T-cell (primary cell): ENCODE measurements at places on chromosomes 1 and 21.

DNA sequence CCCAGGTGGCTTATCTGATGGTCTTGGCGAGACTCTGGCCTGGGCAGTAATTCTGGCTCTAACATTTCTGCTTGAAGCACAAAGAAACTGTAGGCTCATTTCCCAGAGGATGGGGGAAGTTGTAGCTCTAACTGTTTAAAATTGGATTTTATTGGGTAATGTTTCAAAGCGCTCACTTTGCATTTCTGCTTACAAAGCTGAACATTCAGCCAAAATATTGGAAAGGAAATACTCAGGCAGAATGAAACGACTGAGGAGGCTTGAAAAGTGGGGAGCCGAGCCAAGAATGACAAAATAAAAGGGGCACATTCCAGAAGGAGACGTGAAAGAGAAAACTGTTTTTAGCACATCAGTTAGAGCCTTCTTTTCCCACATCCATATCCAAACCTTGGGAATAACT lies 202.6 kb downstream of the GRIK1 start:
- H3K4me3 ChIP-seq, result no peak overlapping the region
- no peaks in the 10 kb centered on the region for H3K4me1 ChIP-seq
- no peaks in the 10 kb centered on the region for H3K27me3 ChIP-seq

GRCh38 chr1:95584315-95584714 lies 350.3 kb downstream of the RWDD3 start:
- no peaks in the 10 kb centered on the region for H3K27me3 ChIP-seq
- H3K36me3 ChIP-seq, result no peaks in the 10 kb centered on the region
- no peaks in the 10 kb centered on the region for H3K4me1 ChIP-seq
- H3K27ac ChIP-seq, result no peak overlapping the region
- no peak for DNase-seq

GRCh38 chr1:210855440-210855839 lies 278.5 kb downstream of the KCNH1 start:
- no peak overlapping the region for H3K4me3 ChIP-seq
- H3K27me3 ChIP-seq, result no peaks in the 10 kb centered on the region
- DNase-seq, result no peak
- H3K36me3 ChIP-seq, result no peaks in the 10 kb centered on the region

DNA sequence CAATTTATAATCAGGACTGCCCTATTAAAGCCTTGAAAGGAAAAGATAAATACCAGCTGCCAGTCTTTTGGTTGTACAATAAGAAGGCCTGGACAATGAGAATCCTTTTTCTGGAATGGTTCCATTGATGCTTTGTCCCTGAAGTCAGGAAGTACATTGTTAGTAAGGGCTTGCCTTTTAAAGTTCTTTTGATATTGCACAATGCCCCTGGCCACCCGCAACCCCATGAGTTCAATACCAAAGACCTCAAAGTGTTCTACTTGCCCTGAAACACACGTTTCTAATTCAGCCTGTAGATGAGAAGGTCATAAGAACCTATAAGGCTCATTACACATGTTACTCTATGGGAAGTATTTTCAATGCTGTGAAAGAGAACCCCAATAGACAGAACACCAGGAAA lies 112.1 kb downstream of the OLFM3 start:
- no peak overlapping the region for H3K4me3 ChIP-seq
- no peak overlapping the region for H3K27ac ChIP-seq
- no peaks in the 10 kb centered on the region for H3K4me1 ChIP-seq
- no peaks in the 10 kb centered on the region for H3K36me3 ChIP-seq
- DNase-seq, result no peak
- H3K27me3 ChIP-seq, result no peaks in the 10 kb centered on the region

DNA sequence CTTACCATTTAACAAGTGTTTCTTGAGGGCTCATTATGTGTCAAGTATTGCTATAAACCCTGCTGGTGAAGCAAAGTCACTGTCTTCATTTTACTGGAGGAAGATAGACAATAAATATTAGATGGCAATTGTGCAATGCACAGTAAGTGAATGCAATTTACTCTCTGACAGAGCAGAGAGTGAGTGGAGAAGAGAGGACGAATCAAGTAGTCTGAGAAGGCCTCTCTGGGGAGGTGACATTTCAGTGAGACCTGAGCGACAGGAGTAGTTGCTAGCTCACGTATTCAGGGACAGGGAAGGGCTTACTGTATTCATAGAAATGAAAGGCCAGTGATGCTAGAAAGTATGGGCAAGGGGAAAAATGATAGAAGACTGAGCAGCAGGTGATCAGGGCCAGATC lies 1.2 kb upstream of the NMNAT2 start:
- H3K27ac ChIP-seq, result no peak overlapping the region
- H3K27me3 ChIP-seq, result peaks cover 24% of the 10 kb centered on the region

GRCh38 chr1:30509670-30510069 lies 213.7 kb downstream of the MATN1 start:
- H3K27me3 ChIP-seq, result peaks cover 41% of the 10 kb centered on the region
- H3K27ac ChIP-seq, result no peak overlapping the region
- no peak overlapping the region for H3K4me3 ChIP-seq
- no peaks in the 10 kb centered on the region for H3K36me3 ChIP-seq
- no peak for DNase-seq
- H3K4me1 ChIP-seq, result no peaks in the 10 kb centered on the region

DNA sequence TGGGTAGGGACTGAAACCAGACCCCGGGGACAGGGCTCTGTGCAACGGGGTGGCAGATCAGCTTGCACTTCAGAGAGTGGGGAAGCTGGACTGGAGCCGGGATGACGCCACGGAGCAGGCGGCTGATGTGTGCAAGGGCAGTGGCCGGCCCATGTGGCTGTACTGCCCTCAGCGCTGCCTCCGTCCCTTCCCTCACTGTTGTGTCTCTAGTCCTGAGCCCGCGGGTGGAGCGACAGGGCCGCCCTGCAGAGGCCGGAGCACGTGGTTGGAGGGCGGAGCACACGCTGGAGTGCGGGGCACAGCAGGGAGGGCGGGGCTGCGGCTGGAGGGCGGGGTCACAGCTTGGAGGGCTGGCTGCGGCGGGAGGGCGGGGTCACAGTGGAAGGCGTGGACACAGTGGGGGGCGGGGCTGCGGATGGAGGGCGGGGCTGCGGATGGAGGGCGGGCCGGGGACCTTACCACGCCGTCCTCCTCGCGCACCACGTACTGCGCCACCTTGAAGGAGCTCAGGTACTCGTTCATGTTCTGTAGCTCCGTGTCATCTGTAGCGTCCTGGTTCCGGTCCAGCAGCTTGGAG lies 52.4 kb downstream of the CHD5 start:
- H3K27me3 ChIP-seq, result no peaks in the 10 kb centered on the region
- no peak overlapping the region for H3K4me3 ChIP-seq
- peaks cover 6% of the 10 kb centered on the region for H3K4me1 ChIP-seq
- H3K36me3 ChIP-seq, result no peaks in the 10 kb centered on the region
- DNase-seq, result peak; percentile 41

- H3K4me1 ChIP-seq, result no peaks in the 10 kb centered on the region
- H3K27ac ChIP-seq, result no peak overlapping the region
- no peak overlapping the region for H3K4me3 ChIP-seq
- no peaks in the 10 kb centered on the region for H3K36me3 ChIP-seq
- no peaks in the 10 kb centered on the region for H3K27me3 ChIP-seq
- DNase-seq, result no peak
These were observed 43.9 kb upstream of the ITPKB start for GRCh38 chr1:226782845-226783601.

GRCh38 chr1:151003180-151003579 lies 3.5 kb downstream of the MINDY1 start:
- no peaks in the 10 kb centered on the region for H3K27me3 ChIP-seq
- DNase-seq, result no peak
- peak overlapping the region; percentile 52 for H3K27ac ChIP-seq
- H3K36me3 ChIP-seq, result peaks cover 30% of the 10 kb centered on the region
- H3K4me3 ChIP-seq, result peak overlapping the region; percentile 49

- peak overlapping the region; percentile 61 for H3K4me3 ChIP-seq
- peaks cover 3% of the 10 kb centered on the region for H3K36me3 ChIP-seq
- no peaks in the 10 kb centered on the region for H3K27me3 ChIP-seq
- H3K27ac ChIP-seq, result no peak overlapping the region
- peak; percentile 37 for DNase-seq
These were observed 38.4 kb downstream of the PIK3CD start for GRCh38 chr1:9689971-9690381.

DNA sequence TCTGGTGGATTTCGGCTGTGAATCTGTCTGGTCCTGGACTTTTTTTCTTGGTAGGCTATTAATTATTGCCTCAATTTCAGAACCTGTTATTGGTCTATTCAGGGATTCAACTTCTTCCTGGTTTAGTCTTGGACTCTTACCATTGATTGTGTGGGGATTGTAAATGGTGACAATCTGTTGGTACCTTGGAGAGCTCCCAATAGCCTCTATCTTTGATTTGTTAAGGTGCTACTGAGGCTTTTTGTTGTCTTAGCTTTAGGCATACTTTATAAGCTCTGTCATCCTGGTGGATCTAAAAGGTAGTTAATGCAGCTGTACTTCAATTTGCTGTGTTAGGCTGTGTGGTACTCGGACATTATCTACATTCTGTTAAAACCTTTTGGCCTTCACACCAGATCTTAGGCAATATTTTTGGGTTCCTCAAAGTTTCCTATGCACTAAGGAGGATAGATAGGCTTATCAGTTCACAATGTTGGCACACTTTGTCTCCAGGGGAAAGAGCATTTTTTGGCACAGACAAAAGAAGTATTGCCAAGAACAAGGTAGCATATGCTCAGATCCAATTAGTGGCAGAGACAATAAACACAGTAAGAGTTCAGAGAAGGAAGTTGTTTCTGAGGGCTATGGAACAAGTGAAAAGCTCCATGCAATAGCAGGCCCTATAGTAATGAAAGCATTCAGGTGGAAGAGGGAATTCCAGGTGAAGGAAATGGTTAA lies 230.4 kb downstream of the PDE4B start:
- no peaks in the 10 kb centered on the region for H3K4me1 ChIP-seq
- no peak overlapping the region for H3K4me3 ChIP-seq
- no peak for DNase-seq
- peaks cover under 1% of the 10 kb centered on the region for H3K27me3 ChIP-seq

- H3K36me3 ChIP-seq, result no peaks in the 10 kb centered on the region
- DNase-seq, result no peak
- H3K27ac ChIP-seq, result no peak overlapping the region
- no peak overlapping the region for H3K4me3 ChIP-seq
- H3K4me1 ChIP-seq, result no peaks in the 10 kb centered on the region
These were observed 283.3 kb downstream of the DUSP10 start for GRCh38 chr1:221458447-221459156.

DNA sequence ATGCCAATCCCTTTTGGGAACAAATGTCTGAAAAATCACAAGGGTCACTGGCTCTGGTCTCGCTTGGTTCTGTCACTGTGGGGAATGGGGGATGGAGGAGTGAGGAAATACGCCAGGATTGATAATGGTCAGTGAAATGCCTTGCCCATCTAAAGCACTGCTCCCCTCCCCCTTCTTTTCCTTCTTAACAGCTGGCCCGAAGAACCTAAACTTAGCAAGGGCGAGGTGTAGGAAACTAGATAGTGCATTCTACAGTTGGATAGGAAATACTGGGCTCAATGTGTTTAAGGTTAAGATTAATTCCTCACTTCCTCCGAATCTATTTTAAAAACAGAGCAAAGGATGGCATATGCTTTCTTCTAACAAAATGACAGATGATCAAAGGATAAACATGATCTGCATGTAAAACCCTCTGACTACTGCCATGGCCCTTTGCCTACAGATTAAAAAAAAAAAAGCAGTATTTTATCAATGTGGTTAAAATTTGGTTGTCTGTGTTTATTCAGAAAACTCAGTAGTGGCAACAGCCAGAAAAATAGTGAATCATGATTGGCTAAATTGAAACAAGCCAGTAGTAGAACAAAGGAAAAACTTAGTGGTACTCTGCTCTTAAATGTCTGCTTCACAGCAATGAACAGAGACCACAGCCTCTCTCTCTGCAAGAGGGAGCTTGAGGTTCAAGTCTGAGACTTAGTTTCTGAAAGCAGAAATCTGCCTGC lies 86.1 kb upstream of the VAV3 start:
- no peaks in the 10 kb centered on the region for H3K27me3 ChIP-seq
- no peak overlapping the region for H3K4me3 ChIP-seq
- H3K4me1 ChIP-seq, result peaks cover 28% of the 10 kb centered on the region
- no peak overlapping the region for H3K27ac ChIP-seq

DNA sequence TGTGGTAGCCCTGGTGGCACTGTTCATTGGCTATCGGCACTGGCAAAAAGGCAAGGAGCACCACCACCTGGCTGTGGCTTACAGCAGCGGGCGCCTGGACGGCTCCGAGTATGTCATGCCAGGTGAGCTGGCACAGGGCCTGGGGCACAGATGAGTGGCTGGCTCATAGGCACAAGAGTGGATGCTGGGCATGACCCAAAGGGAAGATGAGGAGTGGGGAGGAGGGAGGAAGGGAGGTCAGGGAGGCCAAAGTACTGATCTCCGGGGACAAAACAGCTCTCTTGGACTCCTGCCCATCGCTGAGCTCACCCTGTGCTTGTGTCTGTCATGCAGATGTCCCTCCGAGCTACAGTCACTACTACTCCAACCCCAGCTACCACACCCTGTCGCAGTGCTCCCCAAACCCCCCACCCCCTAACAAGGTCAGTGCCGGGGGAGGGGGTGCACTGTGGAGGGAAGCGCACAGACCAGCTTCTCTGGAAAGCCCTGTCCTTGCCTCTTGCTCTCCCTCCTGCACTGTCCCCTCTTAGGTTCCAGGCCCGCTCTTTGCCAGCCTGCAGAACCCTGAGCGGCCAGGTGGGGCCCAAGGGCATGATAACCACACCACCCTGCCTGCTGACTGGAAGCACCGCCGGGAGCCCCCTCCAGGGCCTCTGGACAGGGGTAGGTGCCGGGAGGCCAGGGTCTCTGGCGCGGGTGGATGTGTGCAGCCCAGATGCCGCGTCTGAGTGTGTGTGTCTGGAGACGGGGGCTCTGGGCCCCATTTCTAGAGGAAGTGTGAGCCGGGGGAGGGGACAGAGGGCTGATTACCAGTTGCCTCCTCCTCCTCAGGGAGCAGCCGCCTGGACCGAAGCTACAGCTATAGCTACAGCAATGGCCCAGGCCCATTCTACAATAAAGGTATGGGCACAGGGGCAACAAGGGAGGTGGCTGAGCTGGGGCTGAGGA lies 7.3 kb upstream of the LRRC71 start:
- no peaks in the 10 kb centered on the region for H3K4me1 ChIP-seq
- H3K27me3 ChIP-seq, result peaks cover 63% of the 10 kb centered on the region
- no peak overlapping the region for H3K4me3 ChIP-seq
- no peaks in the 10 kb centered on the region for H3K36me3 ChIP-seq

GRCh38 chr1:149963358-149963757 lies 26.7 kb upstream of the MTMR11 start:
- H3K36me3 ChIP-seq, result peaks cover 5% of the 10 kb centered on the region
- no peak for DNase-seq
- no peaks in the 10 kb centered on the region for H3K27me3 ChIP-seq
- no peak overlapping the region for H3K4me3 ChIP-seq

DNA sequence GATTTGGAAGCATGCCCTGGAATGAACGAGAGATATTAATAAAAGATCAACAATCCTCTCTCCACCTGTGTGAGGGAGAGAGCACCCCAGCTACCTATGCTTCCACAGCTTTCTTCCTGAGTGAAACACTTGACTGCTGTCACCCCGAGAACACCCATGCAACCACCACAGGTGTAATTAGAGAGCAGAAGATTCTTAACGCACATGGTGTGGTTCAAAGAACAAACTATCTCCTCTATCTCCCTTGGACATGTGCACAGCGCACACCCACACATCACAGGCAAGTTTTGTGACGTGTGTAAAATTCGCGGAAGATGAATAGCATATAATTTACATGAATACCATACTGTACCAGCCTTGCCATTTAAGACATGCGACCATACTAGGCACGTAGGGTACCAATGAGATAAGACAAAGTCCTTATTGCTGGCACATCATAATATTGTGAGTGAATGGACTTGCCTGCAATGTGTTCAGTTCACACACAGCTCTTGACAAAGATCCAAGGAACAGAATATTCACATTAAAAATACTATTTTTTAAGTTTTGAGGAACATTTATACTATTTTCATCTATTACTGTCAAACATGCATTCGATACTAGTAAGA lies 11.6 kb downstream of the ERRFI1 start:
- H3K27ac ChIP-seq, result no peak overlapping the region
- H3K36me3 ChIP-seq, result no peaks in the 10 kb centered on the region
- DNase-seq, result no peak
- peaks cover 9% of the 10 kb centered on the region for H3K27me3 ChIP-seq
- H3K4me1 ChIP-seq, result no peaks in the 10 kb centered on the region
- H3K4me3 ChIP-seq, result no peak overlapping the region
